ENCODE measurements at places on chromosomes 4 and X.
A peak's percentile ranks its signal among the peaks of the same experiment; 100 is the strongest.

- H3K27me3 ChIP-seq: peaks cover 35% of the 10 kb centered on the region
- no peak for DNase-seq
- no peak overlapping the region for H3K27ac ChIP-seq
- no peak overlapping the region for H3K4me3 ChIP-seq
Measured at GRCh38 chr4:17707671-17708070, 73.8 kb downstream of the FAM184B start.

- H3K4me3 ChIP-seq: peak overlapping the region; percentile 49
- no peak overlapping the region for H3K27ac ChIP-seq
- H3K36me3 ChIP-seq: no peaks in the 10 kb centered on the region
Measured at GRCh38 chrX:150360331-150360730, 2.8 kb upstream of the MAMLD1 start.

DNA sequence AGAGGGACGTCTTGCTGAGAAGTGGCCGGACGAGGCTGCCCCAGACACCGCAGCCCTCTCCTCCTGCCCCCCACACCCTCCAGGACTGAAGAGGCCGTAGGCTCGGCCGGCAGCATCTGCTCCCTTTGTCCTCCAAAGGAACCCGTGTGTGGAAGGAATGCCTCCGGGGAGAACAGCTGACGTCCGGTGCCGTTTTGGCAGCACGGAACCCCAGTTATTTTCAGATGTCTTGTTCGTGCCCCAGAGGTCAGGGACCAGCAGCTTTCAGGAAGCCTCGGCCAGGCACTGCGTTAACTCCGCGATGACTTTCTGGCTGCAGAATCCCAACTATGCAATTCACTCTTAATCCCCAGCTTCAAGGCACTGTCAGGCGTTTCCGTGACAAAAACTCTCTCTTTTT, 10.9 kb upstream of the PPP2R3B start:
- H3K36me3 ChIP-seq: peaks cover 6% of the 10 kb centered on the region
- no peak overlapping the region for H3K27ac ChIP-seq
- DNase-seq: no peak
- no peaks in the 10 kb centered on the region for H3K4me1 ChIP-seq

GRCh38 chr4:78737973-78738372, 38.2 kb upstream of the BMP2K start:
- H3K36me3 ChIP-seq: no peaks in the 10 kb centered on the region
- H3K27ac ChIP-seq: no peak overlapping the region
- H3K4me3 ChIP-seq: no peak overlapping the region
- peaks cover 4% of the 10 kb centered on the region for H3K4me1 ChIP-seq
- no peak for DNase-seq

- H3K36me3 ChIP-seq: no peaks in the 10 kb centered on the region
- no peak overlapping the region for H3K27ac ChIP-seq
- no peak for DNase-seq
- H3K27me3 ChIP-seq: peaks cover 10% of the 10 kb centered on the region
- peaks cover 8% of the 10 kb centered on the region for H3K4me1 ChIP-seq
- H3K4me3 ChIP-seq: no peak overlapping the region
Measured at GRCh38 chr4:77623091-77623490, 17.5 kb downstream of the CXCL13 start.

- H3K4me3 ChIP-seq: no peak overlapping the region
- no peaks in the 10 kb centered on the region for H3K36me3 ChIP-seq
- DNase-seq: no peak
- H3K4me1 ChIP-seq: no peaks in the 10 kb centered on the region
Measured at GRCh38 chr4:106775636-106776035, 260.5 kb downstream of the DKK2 start.

GRCh38 chrX:21799767-21800166, 39.6 kb upstream of the MBTPS2 start:
- no peak overlapping the region for H3K27ac ChIP-seq
- H3K27me3 ChIP-seq: no peaks in the 10 kb centered on the region
- H3K4me1 ChIP-seq: no peaks in the 10 kb centered on the region
- H3K36me3 ChIP-seq: no peaks in the 10 kb centered on the region
- no peak overlapping the region for H3K4me3 ChIP-seq
- no peak for DNase-seq

All from effector memory CD8-positive, alpha-beta T cell (primary cell).